ENCODE measurements at places on chromosomes 5 and 9.
A peak's percentile ranks its signal among the peaks of the same experiment; 100 is the strongest.

GRCh38 chr5:180553530-180553929 is 37.8 kb downstream of the SCGB3A1 start:
- peak; percentile 75 for DNase-seq

GRCh38 chr9:132990781-132991180 is 12.3 kb downstream of the GFI1B start:
- DNase-seq: no peak

GRCh38 chr5:143001764-143002351 is 231.7 kb downstream of the ARHGAP26 start:
- peak; percentile 82 for DNase-seq

DNA sequence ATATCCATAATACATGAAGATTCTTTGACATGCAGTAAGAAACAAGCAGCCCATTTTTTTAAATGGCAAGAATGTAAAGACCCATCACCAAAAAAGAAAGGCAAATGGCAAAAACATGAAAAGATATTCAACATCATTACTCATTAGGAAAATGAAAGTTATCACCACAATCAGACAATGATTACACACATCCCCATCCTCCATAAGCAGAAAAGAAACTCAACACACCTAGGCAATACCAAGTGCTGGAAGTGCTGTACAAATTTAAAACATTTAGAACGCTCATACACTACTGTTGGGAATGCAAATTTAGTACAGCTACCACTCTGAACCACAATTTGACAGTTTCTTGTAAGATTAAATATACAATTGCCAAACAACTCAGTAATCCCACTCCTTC is 466.7 kb downstream of the ACTL7B start:
- no peak for DNase-seq

DNA sequence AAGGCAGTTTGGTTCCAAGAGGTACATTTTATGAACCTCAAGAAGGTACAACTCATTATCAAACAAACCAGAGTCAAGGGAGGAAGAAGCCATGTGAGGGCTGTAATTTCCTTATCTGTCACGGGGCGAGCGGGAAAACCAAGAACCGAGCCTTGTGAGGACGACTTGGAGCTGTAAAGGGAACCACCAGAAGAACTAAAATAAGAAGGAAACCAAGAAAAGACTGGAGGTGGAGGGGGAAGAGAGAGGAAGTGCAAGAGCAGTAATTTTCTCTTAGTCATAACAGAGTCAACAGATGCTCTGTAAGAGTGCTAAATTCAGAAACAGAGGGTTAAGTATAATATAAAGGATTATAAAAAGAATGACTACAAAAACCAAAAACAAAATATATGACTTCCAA is 127.1 kb downstream of the DIRAS2 start:
- no peak for DNase-seq

GRCh38 chr9:5764130-5764868 is 68.6 kb downstream of the ERMP1 start:
- no peak for DNase-seq

DNA sequence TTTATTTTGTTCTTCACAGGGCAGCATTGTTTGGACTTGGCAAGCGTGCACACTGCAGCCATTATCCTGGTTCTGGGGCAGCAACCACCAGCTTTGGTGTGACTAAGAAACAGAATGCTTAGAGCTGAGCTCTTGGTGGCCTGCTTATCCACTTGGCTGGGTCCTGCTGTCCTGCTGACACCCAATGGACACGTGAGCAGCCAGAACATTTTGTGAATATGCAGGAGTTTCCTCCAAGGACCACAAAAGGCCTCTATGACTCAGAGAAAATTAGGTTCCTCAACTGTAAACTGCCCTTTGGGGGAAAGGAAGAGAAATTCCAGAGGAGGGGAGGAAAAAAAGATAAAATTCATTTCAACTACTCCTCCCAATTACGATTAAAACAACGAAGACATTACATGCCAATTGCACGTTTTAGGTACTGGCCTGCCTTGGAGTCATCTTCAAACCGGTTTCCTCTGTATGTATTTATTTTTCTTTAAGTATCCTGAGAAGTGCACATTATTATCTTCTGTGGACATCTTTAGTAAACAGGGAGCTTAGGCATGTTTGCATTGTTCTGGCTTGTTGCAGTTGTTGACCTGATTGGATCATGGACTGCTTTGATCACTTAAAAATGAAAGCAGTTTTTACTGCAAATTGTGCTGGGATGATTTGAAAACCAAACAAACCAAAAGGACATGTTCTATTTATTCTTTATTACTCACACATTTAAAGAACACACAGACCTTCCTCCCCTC is 82.3 kb upstream of the TLE4 start:
- DNase-seq: peak; percentile 67

DNA sequence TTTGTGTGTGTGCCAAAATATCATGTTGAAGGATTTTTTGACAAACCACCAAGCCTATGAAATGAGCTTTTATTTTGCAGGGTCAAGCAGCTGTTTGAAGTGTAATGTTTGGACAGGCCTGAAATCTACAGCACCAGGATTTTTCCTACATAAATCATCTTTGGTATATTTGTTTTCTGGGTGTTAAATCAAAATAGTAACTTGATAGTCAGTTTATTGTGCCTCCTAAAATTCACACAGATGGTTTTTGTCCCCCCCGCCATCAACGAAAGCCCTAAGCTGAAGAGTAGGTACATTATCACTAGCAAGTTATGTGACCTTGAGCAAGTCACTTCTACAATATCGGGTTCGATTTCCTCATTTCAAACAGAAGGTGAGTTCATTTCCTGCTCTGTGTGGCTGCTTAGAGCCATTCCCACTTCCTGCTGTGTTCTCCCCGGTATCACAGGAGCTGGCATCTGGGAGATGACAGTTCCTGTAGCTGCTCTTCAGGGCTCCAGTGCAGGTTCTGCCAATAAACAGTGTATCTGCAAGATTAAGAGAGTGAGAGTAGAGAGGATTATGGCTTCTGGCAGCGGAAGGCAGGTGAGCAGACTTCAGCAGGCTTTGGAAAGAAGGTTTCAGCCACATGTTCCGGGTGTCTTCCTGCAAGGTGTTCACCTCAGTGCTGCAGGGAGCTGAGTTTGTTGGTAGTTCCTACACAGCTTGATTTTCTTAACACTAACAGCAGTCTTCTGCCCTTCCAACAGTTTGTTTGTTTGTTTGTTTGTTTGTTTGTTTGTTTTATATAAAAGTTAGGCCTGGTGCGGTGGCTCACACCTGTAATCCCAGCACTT is 48.4 kb upstream of the GNE start:
- DNase-seq: no peak

DNA sequence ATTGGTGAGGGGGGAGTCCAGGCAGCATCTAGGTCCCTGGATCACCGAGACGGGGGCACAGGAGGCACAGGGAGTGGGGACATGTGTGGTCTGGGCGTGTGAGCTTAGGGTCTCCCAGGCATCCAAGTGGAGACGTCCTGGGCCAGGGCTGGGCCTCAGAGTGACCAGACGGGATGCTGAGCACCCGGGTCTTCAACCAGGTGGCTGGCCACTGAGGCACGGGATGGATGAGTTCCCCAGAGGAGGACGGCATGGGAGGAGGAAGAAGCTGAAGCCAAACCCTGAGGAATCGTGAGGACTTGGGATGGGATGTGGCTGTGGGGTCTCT is 88.0 kb downstream of the LMX1B start:
- no peak for DNase-seq

GRCh38 chr5:111892949-111893348 is 136.0 kb upstream of the NREP start:
- DNase-seq: peak; percentile 44

- DNase-seq: no peak
Measured at GRCh38 chr9:115520646-115521045, 402.7 kb upstream of the TNC start.

GRCh38 chr9:68698943-68699509 is 6.0 kb upstream of the PIP5K1B start:
- DNase-seq: no peak

- no peak for DNase-seq
Measured at GRCh38 chr9:103014242-103014641, 19.1 kb downstream of the CYLC2 start.

DNA sequence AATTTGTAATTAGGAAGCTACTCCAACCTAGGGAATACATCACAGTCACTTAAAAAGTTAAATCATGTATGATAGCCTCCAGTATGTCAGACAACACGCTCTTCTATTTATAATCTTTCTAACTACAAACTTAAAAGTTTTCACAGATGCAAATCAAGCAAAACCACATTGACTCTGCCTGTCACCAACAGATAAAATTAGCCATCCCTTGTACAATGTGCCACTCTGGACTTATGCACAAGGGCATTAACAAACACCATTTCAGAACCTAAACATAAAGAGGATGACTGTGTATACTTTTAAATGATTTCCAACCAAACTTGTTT is 14.7 kb downstream of the ERP44 start:
- no peak for DNase-seq

- DNase-seq: no peak
Measured at GRCh38 chr5:124537107-124537506, 209.3 kb downstream of the ZNF608 start.

DNA sequence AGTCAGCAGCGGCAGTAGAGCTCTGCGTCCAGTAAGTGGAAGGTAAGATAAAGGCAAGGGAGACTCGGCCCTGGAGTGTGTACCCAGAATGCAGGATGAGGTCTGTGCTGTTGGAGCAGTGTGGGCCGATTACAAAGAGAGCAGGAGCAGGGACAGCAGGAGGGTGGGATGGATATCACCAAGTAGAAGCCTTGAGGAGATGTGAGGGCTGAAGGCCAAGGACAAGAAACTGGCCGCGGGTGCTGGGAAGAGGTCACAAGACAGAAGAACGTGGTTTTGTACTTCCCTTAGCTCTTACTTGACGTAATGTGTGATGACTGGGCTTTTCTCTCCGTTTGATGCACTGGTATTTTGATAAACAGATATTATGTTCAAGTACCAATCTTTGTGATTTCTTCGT is 43.7 kb downstream of the OR2V1 start:
- DNase-seq: no peak

DNA sequence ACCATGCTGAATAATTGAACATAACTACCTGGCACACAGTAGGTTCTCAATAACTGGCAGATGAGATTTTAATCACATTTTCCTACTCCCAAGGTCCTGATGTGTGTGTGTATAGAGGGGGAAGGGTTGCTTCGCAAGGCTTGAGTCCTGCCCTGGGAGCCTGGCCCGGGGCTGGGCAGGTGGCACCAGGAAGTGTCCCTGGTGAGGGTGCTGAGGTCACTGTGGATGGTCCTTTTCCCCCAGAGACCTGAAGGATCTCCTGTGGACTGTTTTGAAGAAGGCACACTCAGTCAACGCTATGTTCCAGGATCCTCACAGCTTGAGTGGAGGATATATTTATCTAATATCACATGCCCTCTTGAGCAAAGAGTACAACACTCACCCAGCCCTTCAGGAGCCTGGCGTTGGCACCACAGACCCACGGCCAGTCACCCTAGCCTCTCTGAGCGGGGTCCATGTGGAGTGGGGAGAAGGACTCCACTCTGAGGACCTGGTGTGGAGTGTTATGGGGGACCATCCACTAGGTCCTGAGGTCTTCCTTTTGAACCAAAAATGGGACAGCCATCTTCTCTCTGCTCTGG is 177.8 kb downstream of the GABBR2 start:
- DNase-seq: no peak

DNA sequence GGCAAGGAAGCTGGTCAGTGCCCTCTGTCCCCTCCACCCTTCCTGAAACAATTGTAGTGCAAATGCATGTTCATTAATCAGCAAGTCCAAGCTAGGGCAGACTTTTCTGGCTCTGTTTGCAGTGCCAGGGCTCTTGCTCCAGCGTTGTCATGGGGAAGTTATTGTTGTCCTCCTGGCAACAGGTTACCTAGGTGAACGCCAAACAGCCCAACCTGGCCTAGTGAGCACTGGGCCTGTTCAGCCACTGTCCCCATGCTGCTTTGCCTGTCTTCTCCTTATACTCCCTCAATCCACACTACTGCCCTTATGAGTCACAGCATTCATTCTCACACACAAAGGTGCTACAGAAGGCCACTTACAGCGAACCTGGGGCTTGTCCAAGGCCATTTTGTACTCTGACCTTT is 34.5 kb upstream of the GLIS3 start:
- no peak for DNase-seq

GRCh38 chr5:159262472-159262858 is 625 bp upstream of the UBLCP1 start:
- peak; percentile 24 for DNase-seq

- DNase-seq: no peak
Measured at GRCh38 chr9:82911996-82912395, 150.9 kb downstream of the RASEF start.

GRCh38 chr5:57698802-57699201 is 216.2 kb upstream of the ACTBL2 start:
- no peak for DNase-seq

- no peak for DNase-seq
Measured at GRCh38 chr9:3608011-3608410, 82.2 kb upstream of the RFX3 start.

- DNase-seq: no peak
Measured at GRCh38 chr5:107321906-107322305, 348.8 kb downstream of the EFNA5 start.

GRCh38 chr9:6680797-6681146 is 35.2 kb upstream of the GLDC start:
- peak; percentile 62 for DNase-seq

- DNase-seq: no peak
Measured at GRCh38 chr5:95840956-95841705, 18.6 kb upstream of the GLRX start.

- DNase-seq: no peak
Measured at GRCh38 chr5:113292462-113292861, 142.3 kb downstream of the TSSK1B start.

GRCh38 chr5:113293068-113293974 is 141.5 kb downstream of the TSSK1B start:
- DNase-seq: peak; percentile 41

DNA sequence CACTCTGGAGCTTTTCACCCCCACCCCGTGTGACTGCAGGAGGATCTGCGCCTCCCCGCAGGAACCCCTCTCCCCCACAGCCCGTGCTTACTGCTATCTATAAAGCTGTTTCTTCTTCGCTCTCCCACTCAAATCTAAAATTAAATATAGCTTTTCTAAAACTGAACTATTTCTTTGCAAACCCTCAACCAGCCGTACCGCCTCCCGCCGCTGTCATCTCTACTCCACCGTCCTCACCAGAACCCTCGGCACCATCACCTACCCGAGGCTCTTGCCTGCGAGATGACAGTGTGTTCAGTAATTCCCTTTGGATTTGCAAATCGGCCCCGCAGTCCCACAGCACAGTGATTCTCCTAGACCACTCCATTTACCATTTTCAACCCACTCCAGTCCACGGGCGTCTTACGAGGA is 13.6 kb downstream of the LPCAT1 start:
- no peak for DNase-seq

DNA sequence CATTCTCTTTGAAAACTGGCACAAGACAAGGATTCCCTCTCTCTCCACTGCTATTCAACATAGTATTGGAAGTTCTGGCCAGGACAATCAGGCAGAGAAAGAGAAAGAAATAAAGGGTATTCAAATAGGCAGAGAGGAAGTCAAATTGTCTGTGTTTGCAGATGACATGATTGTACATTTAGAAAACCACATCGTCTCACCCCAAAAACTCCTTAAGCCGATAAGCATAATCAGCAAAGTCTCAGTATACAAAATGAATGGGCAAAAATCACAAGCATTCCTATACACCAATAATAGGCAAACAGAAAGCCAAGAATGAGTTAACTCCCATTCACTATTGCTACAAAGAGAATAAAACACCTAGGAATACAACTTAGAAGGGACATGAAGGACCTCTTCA is 21.0 kb upstream of the EPB41L4A start:
- no peak for DNase-seq

GRCh38 chr5:172548981-172549687 is 91.9 kb upstream of the NEURL1B start:
- DNase-seq: no peak

GRCh38 chr5:148268566-148268965 is at the start of gene SPINK13:
Gene SPINK13, plus strand, starts transcription at chr5:148268794. Its CDS starts 1,279 bp downstream, at chr5:148270073.
- peak; percentile 57 for DNase-seq

Measured in adipocyte (in vitro differentiated cells).